ENCODE measurements at places on chromosomes 1 and 21. TPM values are rescaled to one million over a fixed set of nuclear protein-coding genes. Genes with fewer than 3 reads are reported as not detected.
A peak's percentile ranks its signal among the peaks of the same experiment; 100 is the strongest.

The NR0B2 gene
- not detected for total RNA-seq

- peak; percentile 42 for DNase-seq
Observed at GRCh38 chr1:117045644-117046043, 14.5 kb upstream of the TTF2 start.

The OR2AK2 gene
- not detected for total RNA-seq

The PTCH2 gene
- 2.6 TPM for total RNA-seq

The DMRTB1 gene
- total RNA-seq = not detected

- no peak for DNase-seq
Observed at GRCh38 chr1:21510113-21510493, 880 bp downstream of the ALPL start.

The PSMG1 gene
- 24.5 TPM for total RNA-seq
